NCI-H526 treated with DMSO at 0.1 percent for 48 hours (cell line): ENCODE measurements at places on chromosomes 12 and 14.

- no peak for DNase-seq
Measured at GRCh38 chr12:77352946-77353345, 287.6 kb upstream of the E2F7 start.

GRCh38 chr14:99660794-99661193 is 15.9 kb downstream of the HHIPL1 start:
- DNase-seq, result no peak

- no peak for DNase-seq
Measured at GRCh38 chr12:13097491-13098011, 5.9 kb downstream of the GSG1 start.

DNA sequence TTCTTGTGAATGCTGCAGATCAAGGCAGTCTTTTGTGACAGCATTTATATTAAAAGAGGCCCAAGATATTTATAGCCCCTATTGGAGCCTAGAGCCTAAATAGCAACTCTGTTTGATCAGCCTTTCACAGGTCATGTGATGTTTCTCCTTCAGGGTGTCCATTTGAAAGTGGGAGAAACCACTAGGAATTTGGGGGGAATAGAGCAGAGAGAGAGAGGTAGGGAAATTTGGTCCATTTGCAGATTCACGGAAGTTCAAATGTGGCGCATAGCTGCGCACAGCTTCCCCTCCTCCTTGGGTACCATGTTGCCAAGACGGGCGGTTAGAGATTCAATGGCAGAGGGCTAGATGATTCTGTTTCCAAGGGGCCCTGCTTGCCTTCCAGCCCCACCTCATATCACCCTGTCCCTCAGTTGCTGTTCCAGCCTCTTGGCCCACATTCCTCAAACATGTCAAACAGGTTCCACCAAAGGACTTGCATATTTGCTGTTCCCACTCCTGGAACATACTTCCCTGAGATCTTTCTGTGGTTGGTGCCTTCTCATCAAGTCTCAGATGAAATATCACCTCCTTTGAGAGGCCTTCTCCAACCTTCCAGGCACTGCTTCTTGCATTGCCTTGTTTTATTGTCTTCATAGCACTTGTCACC is 220.8 kb downstream of the CHST11 start:
- DNase-seq, result no peak

GRCh38 chr14:78997811-78998210 is 827.6 kb downstream of the NRXN3 start:
- no peak for DNase-seq

DNA sequence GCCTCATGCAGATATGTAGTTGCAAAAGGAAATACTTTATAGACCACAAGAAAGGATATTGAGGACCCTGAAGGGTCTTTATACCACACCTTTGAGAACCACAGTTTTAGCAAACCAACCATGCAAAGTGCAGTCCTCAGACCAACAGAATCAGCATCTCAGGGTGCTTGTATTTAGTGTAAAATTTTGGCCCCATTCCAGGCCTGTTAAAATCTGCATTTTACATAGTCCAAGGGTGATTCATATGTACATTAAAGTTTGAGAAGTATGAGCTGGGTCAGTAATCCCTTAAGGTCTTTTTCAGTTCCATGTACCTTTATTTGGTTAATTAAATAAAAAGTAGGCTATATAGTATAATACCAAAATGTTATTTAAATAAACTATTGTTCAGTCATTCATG is 91.2 kb downstream of the WNK1 start:
- no peak for DNase-seq

DNA sequence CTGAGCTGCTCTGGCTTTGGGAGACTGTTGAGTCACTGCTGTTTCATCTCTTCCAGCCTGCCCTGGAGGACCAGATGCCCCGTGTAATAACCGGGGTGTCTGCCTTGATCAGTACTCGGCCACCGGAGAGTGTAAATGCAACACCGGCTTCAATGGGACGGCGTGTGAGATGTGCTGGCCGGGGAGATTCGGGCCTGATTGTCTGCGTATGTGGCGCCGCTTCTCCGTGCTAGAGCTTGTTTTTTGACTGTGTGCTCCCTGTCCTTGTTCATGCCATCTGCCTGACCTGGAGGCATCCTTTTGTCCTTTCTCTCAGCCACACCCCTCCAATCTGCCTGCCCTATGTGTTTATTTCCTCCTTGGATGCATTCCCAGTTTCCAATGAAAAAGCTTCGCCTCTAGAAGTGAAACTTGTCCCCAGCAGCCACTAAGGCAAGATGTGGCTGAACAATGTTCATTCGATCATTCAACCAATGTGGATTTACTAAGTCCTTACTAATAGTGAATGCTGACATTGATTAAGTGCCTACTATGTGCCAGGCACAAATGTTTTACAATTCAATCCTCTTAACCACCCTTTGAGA is 98.6 kb downstream of the NT5DC3 start:
- no peak for DNase-seq

DNA sequence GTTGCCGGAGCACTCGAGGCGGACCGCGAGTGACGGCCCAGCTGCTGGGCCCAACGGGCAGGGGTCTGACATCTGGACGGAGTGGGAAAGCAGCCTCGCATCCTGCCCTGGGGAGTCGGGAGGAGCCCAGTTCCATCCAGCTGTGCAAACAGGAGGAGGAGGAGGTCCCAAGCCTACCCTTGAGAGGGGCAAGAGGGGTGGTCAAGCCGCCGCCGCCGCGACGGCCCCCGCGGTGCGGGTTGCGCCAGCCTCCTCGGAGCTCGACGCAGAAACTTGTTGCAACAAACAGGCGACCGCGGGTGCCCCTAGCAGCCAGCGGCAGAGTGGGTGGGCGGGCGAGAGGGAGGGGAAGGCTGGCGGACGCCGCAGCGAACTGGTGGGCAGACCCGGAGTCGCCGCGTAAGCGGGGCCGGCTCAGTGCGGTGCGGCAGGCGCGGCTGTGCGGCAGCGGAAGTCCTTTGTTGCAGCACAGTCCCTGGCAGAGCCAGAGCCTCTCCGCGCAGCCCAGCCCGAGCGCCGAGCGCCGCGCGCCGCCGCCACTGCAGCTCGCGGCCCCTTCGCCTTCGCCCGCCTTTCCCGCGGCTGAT is at the start of gene ZBTB1:
Gene ZBTB1 (plus strand): TSS at position 461 of the 587 bp plus-strand sequence. CDS start 16,735 bp downstream, outside the sequence.
- peak; percentile 84 for DNase-seq

DNA sequence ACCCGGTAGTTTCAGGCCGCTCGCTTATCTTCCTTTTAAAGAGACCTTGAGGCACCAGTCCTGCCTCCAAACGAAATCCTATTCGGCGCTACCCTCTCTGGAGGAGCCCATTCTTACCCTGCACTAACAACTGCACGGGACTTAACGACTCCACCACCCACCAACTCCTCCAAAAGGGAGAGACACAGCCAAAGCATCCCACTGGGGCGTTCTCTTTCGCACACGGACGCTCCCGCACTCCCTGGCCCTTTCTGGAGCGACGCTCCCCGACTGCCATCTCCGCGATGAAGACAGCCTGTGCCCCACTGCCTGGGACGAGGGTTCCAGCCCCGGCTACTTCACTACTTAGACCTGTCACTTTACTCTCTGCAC is 650 bp downstream of the GALC start:
- DNase-seq, result no peak
